ENCODE measurements at places on chromosomes 5 and 9.

DNA sequence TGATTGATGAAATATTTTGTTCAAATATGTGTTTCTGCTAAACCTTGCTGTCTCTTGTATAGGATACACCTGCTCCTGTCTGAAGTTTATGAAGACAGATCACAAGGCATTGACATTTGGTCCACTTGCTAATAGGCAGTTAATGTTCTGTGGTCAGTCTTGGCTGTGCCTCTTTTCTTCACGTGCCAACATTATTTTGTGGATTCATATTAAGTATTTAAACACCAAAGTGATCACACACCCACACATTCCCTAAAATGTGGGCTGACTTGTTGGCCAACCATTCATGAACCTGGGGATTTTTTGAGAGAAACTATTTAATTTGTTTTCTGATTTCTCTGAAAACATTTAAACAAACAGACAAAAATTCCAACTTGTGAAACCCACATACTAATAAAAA lies 33.7 kb downstream of the ZNF462 start:
- DNase-seq = no peak

GRCh38 chr9:38259056-38259455 lies 133.4 kb upstream of the ALDH1B1 start:
- DNase-seq = no peak

DNA sequence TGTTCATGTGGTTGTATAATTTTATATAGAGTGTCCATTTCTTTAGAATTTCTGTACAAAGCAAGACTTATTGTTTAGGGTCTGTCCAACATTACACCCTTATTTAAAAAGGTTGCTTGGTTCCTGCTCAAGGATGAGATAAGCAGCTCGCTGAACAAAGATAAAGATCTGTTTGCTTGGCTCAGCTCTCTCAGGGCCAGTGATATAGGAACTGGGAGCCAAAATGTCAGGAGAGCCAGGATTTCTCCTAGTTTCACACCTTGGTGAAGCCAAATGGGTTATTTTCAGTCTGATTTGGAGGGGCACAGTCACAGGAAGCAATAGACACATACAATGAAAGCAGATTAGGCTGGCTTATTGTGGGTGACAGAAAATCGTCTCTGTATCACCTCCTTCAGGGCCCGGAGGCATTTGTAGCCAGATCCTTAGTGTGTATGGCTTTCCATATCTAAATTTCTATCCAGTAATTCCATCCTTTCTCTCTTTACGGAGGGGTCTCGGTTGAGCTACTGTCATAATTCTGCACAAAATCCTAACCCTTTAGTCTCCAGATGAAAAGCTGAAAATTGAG lies 396.4 kb downstream of the TMEM232 start:
- DNase-seq = no peak

- DNase-seq = no peak
Observed at GRCh38 chr9:133932633-133933032, 59.5 kb downstream of the VAV2 start.

Measured in stimulated activated CD4-positive, alpha-beta T cell treated with anti-CD3 and anti-CD28 coated beads, Interleukin-2, amount 100 ng/mL, for 24 hours (primary cell).